Right lung (tissue), 10 donors: ENCODE measurements at places on chromosomes 2 and 18. TPM values are rescaled to one million over a fixed set of nuclear protein-coding genes. Genes with fewer than 3 reads are reported as not detected.

Gene ZNF892
- polyA plus RNA-seq = 5.2 TPM

Gene MEIS1
- 167 TPM for polyA plus RNA-seq

GRCh38 chr18:80181642-80182461, 65.5 kb downstream of the PARD6G start:
- no peak for DNase-seq

Gene NTSR2
- not detected for polyA plus RNA-seq
